ENCODE measurements at places on chromosomes 1 and 21.

GRCh38 chr1:11072216-11072917, 12.5 kb upstream of the SRM start:
- no peak for DNase-seq

DNA sequence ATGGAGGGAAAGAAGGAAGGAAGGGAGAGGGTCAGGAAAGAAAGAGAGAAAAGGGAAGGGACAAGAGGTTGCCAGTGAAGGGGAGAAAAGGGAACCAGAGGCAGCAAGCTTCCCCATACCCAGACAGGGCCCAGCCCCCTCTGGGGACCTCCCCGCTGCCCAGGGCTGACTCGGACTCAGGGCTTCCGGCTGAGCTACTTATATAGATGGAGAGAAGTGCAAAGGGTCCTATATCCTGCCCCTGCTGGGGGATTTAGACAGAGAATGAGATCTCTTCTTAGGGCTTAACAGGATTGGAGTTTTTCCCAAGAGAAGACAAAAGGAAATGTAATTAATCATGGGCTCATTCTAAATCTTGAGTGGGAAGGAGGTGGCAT, at the start of gene ETV3L:
Gene ETV3L (minus strand): TSS at position 176 of the 377 bp plus-strand sequence. CDS start 285 bp downstream, outside the sequence.
- no peak for DNase-seq

DNA sequence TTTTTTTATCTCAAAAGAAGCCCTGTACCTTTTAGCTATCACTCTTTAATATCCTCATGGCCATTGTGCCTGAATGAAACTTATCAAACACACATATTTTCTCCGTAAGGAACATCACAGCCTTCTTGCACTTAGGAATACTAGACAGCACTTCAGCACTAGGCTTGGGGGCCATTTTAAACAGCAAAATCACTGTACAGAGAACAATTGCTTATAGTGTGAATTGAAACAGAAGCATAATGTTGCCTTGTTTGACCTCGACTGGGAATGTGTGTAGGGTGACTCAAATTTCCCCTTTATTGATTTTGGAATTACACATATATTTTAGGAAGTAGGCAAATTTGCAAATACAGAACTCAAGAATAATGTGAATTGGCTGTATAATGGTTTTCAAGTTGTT, 36.4 kb downstream of the KYAT3 start:
- DNase-seq, result no peak

DNA sequence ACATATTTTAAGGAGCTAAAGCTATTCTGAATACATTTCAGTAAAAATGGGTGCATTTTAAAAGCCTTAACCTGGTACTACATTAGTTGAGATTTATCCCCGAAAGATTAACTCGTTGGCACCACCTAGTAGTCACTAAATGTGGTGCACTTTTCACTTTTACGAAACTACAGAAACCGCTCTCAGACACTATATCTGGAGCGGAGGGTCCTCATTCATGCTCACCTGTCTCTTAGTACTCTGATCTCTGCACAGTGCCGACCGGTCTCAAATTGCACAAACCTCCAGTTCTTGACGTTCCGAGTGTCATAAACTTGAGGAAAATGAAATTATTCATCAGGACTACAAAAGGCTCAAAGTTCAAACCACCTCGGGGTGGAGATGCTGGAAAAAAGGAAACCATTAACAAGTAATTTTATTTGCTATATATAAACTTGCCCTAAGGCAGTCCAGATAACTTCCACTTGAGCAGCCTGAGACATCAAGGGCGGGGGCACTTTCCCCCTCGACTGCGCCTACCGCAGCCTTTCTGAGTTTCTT, 722 bp downstream of the LZIC start:
- peak; percentile 10 for DNase-seq

DNA sequence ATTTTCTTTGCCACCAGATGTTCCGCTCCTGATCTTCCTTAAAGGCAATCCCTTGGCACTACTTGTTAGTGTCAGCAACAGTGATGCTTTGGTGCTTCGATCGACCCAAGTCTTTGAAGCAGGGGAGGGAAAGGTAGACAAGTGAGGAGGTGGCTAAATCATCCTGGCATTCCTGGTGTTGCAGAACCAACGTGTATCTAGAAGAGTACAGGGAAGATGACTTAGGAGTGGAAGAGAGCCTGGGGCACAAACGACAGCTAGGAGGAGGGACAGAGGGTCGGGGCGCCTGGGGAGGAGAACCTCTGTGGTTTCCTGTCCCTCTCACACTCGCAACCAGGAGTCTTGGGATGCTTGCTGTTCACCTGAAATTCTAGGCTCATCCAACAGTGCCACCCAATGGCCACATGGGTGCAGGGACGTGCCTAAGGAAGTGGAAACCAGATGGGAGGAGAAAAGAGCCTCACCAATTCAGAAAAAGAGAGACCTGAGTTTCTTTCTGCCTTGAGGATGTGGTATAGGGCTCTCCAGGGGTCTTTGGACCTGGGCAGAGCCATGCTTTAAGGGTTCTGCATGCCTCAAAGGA, 9.5 kb upstream of the KCNA2 start:
- DNase-seq, result peak; percentile 8

GRCh38 chr1:53409695-53410094, 49.5 kb upstream of the DMRTB1 start:
- DNase-seq, result no peak

DNA sequence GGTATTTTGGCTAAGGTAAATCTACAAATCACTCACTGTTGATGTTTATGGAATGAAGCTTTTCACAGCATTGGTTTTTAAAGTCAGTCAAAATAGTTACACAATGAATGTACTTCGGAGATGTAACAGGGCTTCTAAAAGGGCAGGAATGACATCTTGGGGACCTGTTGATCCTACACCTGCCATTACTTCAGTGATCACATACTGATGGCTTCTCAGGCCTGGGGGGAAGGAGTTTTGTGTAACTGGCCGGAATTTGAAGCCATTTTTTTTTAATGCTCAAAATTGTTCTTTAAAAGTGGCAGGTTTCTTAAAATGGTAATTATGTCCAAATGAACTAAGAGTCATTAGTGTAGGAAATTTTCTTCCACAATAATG, 11.2 kb downstream of the RPL5 start:
- no peak for DNase-seq

DNA sequence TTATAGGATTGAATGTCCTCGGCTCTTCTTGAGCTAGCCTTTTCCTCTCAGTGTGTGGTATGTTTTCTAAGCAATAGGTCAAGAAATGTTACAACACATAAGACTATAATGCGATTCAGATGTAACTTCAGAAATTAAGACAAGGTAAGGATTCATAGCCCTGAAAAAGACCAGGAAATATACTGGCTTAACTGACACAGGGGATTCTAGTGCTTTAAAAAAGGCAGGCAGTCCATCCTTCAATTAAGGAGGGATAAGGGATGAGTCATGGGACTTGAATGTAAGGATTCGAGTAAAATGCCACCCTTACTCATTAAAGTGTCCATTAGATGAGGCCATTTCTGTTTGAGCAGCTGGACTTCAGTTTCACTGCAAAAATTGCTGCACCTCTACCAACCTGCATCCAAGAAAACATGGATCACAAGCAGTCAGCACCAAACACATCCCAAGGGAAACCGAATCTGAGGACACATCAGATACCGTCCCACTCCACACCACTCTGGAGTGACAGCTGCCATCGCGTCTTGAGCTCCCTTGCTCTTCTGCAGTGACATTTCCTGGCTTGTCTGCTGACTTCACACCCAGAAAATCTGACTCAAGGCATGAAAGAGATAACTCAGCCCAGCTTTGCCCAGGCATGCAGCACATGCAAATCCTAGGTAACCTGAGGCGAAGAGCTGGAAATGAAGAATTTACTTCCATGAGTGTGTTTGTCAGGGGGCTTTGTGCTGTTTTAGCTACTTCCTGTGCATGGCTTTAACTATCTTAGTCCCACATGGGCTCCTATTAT, 37.8 kb downstream of the NGF start:
- no peak for DNase-seq

DNA sequence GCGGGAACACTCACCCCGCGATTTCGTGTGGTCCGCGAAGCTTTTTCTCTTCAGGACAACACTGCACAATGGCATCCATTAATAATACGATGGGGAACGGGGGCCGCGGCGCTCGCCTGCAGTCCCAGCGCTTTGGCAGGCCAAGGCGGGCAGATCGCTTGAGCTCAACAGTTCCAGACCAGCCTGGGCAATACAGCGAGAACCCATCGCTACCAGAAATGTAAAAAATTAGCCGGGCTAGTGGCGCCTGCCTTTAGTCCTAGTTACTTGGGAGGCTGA, 17.7 kb downstream of the OR2C3 start:
- no peak for DNase-seq

DNA sequence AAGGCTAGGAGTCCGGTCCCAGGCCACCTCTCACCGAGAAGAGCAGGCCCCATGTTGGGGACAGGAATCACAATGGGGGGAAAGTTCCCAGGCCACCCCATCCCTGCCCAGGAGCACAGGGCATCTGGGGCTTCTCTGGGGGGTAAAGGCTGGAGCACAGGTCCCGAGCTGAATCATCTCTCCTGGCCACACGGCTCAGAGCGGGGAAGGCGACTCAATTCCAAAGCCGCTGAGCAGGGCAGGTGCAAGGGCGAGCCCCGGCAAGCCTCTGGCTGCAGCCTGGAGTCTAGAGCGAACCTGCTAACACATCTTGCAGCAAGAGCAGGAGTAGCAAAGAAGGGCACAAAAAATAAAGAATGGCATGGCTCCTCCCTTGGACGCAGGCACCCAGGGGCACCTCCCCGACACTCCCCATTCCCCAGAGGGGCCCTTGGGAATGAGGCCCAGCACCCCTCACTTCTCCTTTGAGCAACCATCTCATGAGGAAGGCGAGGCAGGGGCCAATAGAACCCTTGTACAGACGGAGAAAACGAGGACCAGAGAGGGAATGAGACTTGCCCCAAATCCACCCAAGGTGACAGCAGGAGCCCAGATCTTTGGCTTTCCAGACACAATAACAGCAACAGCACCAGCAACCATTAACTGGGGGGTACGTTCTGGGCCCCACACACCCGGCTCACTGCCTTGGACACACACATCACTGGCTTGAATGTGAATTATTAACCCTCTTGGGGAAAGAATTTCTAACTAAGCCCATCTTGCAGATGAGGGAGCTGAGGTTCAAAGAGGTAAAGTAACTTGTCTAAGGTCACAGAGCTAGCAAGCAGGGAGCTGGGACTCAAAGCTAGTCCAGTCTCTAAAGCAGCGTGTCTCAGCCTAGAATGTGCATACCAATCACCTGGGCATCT, 20.7 kb upstream of the ALDH4A1 start:
- DNase-seq, result no peak

- DNase-seq, result no peak
These were observed 651.6 kb downstream of the PLPP3 start for GRCh38 chr1:55927702-55928290.

GRCh38 chr21:28991861-28992525, 684 bp downstream of the LTN1 start:
- DNase-seq, result no peak

DNA sequence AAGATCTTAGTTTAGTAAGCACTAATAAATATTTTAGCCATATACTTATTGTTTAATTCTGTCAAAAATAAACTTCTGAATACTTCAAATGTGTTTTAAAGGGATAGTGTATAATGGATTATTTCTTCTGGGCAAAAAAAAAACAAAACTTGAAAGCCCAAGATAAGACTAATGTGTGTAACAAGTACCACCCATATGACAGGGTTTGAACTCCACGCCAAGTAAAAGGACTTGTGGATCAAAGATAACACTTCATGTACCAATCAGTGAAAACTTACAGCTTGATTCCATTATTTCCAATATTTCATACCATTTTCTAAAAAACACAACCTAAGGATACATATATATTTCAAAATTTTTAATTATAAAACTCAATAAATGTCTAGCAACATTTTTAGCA, 59.5 kb downstream of the DENND1B start:
- DNase-seq, result no peak

DNA sequence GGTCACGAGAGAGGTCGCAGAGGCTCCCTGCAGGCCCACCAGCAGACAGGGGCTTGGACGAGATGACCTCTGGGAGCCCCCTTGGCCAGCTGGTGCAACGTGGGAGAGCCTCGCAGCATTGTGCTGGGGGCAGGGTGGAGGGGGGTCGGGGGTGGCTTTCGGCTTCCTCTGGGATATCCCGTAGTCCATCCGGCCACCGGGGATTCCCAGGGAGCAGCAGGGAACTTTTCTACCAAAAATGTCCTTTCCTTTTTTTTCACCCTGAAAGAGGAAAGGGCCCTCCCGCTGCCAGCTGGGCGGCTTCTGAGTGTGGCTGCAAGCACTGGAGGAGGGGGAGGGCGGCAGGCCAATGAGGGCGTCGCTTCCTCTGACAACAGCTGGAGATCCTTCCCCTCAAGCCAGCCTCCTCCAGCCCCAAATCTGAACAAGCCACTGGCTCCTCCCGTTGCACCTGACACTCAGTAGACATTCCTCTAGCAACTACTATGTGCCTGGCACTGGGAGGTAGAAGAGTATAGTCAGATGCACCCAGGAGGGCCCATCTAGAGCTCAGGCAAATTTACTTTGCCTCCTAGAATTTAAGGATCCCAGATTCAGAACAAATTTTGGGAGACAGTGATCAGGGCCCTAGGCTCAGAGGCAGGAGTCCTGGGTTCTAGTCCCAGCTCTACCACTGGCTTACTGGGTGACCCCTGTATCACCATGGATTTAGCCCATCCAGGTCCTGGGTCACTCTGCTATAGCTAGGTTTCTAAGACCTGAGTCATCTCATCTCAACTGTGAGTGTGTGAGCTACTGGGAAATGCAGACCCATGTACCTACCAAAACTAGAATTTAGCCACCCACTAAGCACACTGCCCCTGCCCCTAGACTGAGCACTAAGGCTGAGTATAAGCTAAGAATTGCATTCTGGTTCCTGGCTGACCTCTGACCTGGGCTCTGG, 2.7 kb downstream of the MOB3C start:
- DNase-seq, result peak; percentile 50

DNA sequence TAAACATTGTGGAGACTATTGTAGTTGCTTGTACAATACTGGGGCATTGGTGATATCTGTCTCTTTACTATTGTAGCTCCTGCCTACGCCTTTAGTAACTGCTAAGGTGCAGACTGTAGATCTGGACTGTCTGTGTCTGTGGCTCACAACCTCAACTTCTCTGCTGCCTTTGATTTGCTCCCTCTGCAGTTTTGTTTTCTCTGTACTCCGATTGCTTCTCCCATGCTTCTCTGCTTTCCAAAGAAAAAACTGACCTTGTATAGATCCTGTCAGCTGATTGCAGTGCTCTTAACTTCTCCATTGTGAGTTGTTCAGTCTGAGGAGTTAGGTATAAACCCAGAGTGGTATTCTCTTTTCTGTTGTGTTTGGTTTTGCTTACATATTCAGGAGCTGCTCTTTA, 15.3 kb downstream of the MAGI3 start:
- DNase-seq, result no peak

DNA sequence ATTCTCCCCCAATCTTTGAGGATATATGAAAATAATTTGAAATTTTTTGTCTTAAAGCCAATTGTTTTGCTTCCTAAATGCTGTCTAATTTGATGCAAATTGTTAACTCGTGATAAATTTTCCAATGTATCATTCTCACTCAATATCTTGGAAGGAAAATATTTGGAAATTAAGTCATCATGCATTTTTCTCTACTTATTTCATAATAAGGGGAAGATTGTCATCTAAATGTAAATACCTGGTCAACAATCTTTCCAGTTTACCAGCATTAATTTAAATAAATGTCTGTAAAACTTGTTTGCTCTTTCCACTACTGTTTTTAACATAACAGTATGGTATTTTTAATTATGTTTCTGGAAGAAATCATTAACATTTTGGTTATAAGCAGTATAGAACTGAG, 78.3 kb upstream of the KCTD3 start:
- no peak for DNase-seq

GRCh38 chr1:212217633-212218032, 67.6 kb upstream of the PPP2R5A start:
- no peak for DNase-seq

All from AG04450 (cell line).